ENCODE measurements at places on chromosomes 1 and 21.
A peak's percentile ranks its signal among the peaks of the same experiment; 100 is the strongest.

DNA sequence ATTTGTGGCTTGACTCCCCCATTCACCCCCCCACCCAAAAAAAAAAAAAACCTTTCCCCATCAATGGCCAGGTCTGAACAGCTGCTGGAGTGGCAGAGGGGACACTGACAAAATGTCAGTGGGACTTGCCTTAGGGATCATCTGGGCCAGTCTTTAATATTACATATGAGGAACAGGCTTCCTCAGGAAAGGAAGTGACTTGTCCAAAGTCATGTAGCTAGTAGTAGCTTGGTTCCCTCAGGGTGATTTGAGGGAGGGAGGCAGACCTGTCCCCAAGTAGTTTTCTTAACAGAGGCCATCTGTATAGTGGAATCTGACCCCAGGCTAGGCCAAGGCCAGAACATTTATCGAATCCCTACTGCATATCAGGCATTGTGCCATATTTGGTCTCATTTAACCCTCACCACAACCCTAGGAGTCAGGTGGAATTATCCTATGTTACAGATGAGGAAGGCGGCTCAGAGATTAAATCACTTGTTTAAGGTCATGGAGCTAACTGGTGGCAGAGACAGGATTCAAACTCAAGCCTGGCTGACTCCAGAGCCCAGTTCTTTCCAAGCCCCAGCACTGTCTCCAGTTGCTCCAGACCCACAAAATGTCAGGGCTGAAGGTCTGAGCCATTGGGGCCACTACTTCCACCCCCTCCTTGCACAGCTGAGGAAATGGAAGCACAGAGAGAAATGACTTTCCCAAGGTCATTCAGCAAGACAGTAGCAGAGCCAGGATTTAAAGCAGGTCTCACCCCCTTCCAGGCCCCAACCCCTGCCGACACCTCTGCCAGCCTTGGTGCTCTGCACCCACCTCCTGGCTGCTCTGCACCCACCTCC lies 10.4 kb downstream of the ZBTB7B start:
- DNase-seq, result no peak

DNA sequence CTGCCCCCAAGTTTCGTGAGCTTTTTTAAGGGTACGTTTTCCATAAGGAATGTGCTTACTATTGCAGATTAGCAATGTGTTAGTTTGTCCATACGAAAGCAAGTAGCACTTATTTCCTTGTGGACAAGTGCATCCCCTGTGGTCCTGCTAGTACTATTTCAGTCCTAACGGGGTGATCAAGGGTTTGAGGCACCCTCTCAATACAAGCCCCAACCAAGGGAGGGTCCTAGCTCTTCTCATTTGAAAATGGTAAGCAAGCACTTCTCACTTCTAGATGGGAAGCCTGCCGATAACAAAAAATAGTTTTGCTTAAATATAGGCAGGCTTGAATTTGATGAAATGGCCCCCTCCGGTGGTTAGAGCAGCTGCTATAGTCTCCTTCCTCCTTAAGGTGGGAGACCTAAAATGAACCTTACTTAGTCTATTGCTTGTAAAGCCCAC lies 64.0 kb upstream of the HMCN1 start:
- peak; percentile 53 for DNase-seq

DNA sequence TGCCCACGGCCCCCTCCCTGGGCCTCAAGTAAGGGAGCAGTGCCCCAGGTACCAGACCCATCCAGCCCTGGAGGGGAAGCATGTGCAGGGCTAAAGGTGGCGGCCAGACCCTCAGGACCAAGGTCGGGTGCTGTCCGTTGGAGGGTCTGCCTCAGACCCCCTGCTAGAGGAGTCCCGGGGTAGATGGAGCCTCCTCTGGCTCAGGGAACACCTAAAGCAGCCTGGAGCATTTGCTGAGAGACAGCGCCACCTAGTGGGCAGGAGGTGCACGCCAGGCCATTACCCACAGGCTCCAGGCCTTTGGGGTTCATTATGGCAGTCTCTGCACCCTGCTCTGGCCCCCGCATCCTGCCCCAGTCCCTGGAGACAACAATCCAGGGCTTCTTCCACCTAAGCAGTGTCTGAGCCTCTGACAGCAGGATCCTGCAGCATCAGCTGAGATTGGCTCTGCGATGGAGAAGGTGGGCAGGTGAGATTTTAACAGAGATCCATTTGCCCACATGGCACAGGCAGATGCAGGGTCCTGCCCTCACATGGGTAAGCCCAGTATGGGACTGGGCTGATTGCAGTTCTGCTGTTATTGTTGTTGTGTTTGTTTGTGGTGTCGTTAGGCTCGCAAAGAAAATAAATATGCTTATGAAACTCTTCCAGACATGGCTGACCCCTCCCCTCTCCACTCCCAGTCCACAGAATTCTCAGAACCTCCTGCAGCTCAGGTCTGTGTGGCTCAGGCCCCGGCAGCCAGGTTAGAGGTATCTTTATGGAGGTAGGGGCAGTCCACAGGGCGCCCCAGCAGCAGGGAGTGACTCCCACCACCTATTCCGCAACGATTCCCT lies 42.4 kb downstream of the CTNNBIP1 start:
- peak; percentile 87 for DNase-seq

- DNase-seq, result no peak
Observed at GRCh38 chr1:20728371-20729154, 3.9 kb downstream of the SH2D5 start.

DNA sequence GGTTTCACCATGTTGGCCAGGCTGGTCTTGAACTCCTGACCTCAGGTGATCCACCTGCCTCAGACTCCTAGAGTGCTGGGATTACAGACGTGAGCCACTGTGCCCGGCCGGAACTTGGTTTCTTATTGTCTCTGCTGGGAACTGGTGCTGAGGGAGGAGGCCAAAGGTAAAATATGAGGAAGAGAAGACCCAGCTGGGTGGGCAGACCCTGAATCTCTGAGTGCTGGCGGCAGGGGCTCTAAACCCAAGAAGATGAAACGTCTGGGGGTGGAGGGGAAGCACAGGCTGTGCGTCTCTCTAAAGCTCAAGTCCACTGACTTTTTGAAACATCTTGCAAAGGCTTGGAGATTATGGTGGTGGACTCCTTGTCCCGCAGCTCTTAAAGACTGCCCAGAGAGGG lies 82.0 kb upstream of the TLR5 start:
- no peak for DNase-seq

DNA sequence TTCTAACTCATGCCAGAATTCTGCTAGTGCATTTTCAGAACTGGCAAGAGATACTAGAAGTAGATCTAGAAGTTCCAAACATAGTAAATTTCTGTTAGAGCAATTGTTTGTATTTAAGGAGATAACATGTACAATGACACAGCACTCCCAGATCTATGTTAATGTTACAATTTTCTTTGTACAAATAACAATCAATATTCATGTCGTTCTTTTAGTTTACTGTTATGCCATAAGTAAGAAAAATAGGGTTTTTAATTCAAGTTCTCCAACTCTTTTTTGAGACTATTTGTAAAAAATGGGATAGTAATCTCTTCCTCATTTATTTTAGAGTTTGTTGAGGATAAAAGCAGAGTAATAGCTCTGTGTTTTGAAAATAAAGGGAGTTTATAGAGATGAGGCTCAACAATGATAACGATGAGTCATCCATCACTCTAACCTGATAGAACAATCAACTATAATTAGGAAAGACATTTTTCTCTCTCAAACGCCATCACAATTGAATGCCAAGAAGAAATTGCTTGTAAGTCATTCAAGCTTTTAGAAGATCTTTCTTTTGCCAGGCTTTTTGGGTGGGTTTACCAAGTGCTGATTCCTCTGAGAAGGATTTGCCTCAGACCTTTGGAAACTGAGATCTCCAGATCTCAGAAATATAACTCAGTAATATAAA lies 638 bp downstream of the CD84 start:
- DNase-seq, result no peak

GRCh38 chr1:174692313-174692712 lies 244.5 kb downstream of the GPR52 start:
- DNase-seq, result no peak

DNA sequence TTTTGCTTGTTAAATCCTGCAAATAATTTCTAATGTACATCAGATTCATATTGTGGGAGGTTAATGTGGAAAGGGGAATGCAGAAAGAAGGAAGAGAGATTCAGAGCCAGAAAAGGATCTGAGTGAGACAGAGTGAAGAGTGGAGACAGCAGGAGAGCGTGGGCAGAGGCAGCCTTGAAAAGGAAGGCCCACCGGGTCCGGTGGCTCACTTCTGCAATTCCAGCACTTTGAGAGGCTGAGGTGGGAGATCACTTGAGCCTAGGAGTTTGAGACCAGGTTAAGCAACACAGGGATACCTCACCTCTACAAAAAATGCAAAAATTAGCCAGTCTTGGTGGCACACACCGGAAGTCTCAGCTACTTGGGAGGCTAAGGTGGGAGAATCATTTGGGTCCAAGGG lies 222.0 kb upstream of the RAB4A start:
- no peak for DNase-seq

DNA sequence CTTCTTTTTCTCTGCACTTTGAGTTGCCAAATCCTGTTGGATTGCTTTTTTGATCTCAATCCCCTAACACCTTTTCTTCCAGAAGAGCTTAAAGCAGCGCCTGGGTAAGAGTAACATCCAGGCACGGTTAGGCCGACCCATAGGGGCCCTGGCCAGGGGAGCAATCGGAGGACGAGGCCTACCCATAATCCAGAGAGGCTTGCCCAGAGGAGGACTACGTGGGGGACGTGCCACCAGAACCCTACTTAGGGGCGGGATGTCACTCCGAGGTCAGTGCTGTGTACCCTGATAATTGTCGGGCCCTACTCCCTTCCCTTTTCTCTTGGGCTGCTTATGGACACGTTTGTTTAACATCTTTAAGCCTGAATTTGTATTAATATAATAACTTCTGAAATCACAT lies 8.3 kb downstream of the CHTOP start:
- no peak for DNase-seq

- no peak for DNase-seq
Observed at GRCh38 chr1:194300340-194300739, 1113.9 kb upstream of the B3GALT2 start.

- no peak for DNase-seq
Observed at GRCh38 chr1:77348549-77348948, 66.7 kb downstream of the AK5 start.

DNA sequence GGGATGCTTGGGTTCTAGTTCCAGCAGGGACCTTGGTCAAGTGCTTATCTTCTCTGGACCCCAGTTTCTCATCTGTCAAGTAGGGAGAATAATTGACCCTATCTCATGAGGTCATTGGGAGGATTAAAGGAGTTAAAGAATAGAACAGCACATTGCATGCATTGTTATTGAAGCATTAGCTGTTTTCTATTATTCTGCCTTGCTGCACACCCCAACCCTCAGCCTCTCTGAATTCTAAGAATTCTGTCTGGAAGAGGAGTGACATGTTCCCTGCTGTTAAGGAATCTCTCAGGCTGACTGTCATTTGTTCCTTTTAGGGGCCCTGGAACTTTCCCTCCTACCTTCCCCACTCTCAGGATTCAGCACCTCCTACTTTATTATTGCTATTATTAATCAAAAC lies 73.9 kb downstream of the NENF start:
- DNase-seq, result no peak

DNA sequence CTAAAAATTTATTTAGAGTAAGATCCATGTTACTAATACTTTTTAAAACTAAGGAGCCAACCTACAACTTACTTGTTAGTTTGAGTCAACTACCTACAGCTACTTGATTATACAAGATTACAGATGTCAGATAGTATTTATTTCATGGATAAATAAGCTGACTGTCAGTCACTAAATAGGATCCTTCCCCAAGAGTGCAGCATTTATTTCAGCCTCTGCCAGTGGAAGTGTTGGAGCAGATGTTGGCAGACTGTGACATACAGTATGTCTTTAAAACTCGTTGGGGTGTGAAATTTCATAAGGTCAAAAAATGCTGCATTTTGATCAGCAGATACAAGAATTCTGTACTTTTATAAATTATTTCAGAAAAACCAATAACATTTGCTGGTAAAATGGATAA lies 156.2 kb downstream of the AKT3 start:
- DNase-seq, result no peak

- no peak for DNase-seq
Observed at GRCh38 chr1:29936031-29936544, 699.8 kb downstream of the PTPRU start.

DNA sequence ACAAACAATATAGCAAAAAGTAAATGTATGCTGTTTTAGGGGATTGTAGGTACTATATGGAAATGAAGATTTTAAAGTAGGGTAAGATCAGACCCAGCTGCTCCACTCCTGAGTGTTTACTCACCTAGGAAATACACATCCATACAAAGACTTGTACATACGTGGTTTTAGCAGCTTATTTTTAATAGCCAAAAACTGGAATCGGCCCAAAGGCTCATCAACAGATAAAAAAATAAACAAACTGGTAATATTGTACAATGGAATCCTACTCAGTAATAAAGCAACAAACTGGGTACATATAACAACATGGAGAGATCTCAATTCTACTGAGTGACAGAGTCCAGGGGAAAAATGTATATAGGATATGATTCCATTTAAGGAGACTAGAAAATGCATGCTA lies 179.2 kb upstream of the TMEM51 start:
- no peak for DNase-seq

GRCh38 chr1:228098323-228098931 lies 4.7 kb downstream of the C1orf35 start:
- no peak for DNase-seq

GRCh38 chr1:48249868-48250267 lies 27.4 kb downstream of the SLC5A9 start:
- DNase-seq, result no peak

- no peak for DNase-seq
Observed at GRCh38 chr1:33374336-33375105, 53.6 kb upstream of the A3GALT2 start.

DNA sequence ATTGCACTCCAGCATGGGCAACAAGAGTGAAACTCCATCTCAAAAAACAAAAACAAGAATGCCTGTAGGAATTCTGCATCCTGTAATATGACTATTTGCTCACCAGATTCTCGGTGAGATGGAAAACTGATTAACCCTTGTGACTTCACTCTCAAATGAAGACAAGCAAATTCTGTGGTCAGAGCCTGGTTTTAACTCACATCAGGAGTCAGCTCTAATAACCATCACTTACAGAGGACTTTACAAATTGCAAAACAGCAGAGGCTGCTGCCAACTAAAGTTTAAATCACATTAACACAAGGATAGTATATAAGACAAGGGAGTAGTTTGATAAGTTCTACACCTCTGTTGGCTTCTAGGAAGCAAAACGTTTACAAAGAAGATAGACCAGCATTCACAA lies 35.7 kb upstream of the FAM163A start:
- DNase-seq, result no peak

DNA sequence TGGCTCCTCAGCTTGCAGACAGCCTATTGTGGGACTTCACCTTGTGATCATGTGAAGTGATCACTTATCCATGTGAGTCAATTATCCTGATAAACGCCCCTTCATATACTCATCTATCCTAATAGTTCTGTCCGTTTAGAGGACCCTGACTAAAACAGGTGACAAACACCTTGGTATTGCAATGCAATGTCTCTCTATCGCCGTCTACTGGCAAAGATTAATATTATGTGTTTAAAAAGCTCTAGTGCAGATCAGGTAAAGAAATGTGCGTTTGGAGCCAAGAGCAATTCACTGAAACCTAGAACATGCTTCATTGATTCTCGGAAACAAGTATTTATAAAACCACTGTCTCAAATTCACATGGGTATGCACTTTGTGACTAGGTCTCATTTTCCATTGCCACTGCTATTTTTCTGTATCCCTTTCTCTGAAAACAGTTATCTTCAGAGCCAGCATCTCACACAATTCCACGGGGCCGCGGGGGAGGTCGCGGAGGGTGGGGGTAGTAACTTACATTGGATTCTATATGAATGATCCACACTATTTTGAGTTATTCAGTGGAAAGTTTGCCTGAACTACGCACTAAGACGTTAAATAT lies 554.6 kb upstream of the NCAM2 start:
- DNase-seq, result peak; percentile 64

- no peak for DNase-seq
Observed at GRCh38 chr1:62057641-62058290, 136.9 kb upstream of the L1TD1 start.
